AG04449 (cell line): ENCODE measurements at places on chromosomes 5 and 9.

GRCh38 chr9:26221290-26221689 lies 543.0 kb upstream of the TUSC1 start:
- DNase-seq: no peak

DNA sequence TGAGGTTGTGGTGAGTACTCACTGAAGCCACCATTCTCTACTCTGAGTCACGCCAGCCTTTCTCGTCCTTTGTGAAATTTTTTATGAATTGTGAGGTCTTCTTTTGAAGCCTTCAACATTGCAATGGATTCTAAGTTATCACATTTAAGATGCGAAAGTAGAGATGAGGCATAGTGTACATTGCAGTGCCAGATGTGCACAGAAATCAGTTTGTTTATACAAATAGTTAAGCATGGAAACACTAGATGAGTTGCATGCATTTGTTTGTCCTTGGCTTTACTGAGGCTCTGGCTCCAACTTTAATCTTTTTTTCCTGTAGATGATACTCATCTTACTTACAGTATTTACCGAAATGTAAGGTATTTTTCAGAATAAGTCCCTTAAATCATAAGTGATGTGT lies 453.7 kb upstream of the RIOK2 start:
- DNase-seq: no peak

GRCh38 chr9:120307599-120307998 lies 272.4 kb downstream of the CDK5RAP2 start:
- no peak for DNase-seq

DNA sequence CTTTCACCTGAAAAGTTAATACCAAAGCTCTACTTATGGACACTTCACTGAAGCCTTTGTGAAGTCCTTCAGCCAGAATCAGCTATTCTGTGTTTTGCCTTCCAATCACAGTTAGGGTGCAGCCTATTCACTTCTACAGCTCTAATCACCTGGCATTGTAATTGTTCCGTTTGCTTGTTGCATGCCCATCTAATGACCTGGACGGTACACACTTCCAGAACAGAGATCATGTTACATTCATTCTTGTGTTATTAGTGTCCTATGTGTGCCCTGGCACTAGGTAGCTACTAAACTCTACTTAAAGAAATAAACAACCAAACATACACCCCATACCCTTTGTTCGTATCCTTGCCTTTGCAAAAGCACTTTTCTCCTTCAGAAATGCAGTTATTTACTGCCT lies 1162.9 kb upstream of the WWC1 start:
- DNase-seq: no peak

DNA sequence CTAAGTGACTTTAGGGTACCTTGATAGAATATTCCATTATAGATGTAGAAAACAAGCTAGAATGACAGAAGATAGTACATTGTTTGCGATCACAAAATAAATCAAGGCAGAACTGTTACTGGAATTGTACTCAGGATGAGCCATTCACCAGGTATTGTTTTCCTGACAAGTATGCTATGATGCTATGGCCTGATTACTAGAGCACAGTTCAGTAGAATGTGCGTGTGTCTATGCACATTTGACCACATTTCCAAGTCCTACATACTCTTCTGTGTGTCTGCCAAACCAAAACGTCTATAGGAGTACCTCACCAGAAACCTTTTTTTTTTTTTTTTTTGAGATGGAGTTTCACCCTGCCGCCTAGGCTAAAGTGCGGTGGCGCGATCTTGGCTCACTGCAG lies 43.3 kb upstream of the CDC42SE2 start:
- DNase-seq: no peak

GRCh38 chr9:113228130-113228665 lies 6.9 kb downstream of the SLC31A1 start:
- no peak for DNase-seq

DNA sequence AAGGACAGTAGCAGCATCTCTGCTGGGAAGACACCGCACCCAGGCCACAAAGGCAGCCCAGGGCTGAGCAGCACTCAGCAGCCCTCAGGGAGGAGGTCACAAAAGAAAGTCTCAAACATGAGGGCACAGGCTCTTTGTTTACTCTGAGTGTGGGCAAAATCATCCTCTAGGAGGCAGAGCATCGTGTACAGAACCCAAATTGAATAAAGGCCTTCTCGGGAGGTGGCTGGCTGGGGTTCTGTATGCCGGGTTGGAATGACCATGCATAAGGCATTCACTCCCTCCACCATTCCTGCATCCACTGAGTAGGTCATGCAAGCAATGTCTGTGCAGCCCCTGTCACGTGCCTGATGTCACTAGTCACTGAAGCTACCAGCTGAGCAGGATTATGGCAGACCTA lies 412.8 kb downstream of the SPOCK1 start:
- no peak for DNase-seq

GRCh38 chr5:83724001-83724400 lies 3.3 kb upstream of the HAPLN1 start:
- DNase-seq: no peak

- no peak for DNase-seq
Measured at GRCh38 chr5:173018358-173018757, 34.8 kb downstream of the ATP6V0E1 start.

- no peak for DNase-seq
Measured at GRCh38 chr5:54518818-54519508, 1.4 kb downstream of the SNX18 start.

DNA sequence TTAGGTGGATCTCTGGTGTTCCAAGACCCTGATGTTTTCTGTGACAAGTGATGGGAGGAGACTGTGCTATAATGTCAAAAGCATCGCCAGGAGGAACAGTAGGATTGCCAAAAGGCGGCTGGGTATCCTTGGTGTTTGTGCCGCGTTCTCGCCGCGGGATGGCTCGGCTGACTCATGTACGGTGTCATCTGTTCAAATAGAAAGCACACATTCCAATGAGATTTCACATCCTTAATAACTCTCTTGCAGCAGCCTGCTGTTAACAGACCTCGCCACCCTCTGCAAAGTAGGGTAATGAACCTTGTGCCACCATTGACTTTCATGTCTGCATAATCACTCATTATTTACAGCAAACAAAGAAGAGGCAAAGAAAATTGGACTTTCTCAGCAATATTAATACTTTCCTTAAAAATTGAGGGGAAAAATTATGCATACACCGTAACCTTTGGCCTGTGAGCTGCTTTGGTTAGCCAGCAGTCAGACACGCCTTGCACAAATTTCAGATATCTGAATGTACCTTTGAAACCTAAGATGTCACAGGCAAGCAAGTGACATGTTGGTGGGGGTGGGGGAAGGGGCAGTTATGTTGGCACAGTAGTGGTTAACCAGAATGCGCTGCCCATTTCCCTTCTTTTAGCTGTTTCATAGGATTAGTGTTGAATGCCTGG lies 289.4 kb downstream of the EFNA5 start:
- peak; percentile 40 for DNase-seq

GRCh38 chr5:114419959-114420358 lies 58.1 kb downstream of the KCNN2 start:
- DNase-seq: peak; percentile 75

DNA sequence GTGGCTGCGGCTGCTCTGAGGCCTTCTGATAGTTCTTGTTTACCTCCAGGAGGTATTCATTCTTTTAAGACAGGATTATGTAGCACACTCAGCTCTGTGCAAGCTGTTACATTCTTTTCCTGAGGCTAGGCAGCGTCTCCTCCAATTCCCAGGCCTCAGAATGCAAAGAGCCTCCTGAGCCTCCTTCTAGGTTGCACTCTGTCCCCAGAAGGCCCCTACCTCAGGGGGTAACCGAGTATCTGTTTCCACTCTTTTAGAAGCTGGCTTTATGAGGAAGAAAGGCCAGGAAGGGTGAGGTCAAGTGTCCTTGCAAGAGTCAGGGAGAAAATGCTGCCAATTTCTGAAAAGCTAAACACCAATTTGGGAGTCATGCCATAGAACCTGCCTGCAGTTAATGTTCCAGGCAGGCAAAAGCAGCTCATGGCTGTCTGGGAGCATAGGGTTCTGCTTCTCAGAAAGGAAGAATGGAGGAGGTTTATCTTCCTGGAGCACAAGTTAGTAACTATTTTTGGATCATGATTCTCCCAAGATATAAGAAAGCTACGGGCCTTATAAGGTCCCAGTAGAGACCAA lies 178.9 kb downstream of the SEMA6A start:
- no peak for DNase-seq

- DNase-seq: no peak
Measured at GRCh38 chr5:148186248-148187003, 16.4 kb upstream of the SPINK6 start.

- no peak for DNase-seq
Measured at GRCh38 chr9:136671646-136672430, 9.1 kb downstream of the EGFL7 start.

- DNase-seq: no peak
Measured at GRCh38 chr5:107969847-107970246, 299.1 kb upstream of the EFNA5 start.

DNA sequence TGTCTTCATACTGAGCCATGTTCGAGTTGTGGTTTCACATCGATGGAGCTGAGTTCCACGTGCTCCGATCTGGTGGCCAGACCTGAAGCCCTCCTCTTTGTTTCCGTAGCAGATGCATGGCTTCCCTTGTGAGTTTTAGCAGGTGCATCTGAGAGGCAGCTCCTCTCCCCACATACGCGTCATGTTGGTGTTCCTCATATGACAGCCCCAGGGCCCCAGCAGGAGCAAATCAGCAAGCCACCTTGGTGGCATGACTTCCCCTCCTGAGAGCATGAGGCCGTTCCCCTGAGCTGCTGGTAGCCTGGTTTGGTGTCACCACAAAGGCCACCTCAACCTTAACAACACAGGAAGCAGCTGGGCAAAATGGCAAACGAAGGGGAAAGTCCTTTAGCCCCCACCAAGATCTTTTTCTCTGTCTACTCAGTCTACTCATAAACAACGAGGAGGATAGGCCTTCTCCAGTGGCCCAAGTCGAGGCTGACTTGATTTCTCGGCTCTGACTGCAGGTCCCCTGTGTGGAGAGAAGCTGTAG lies 5.9 kb downstream of the CYFIP2 start:
- DNase-seq: no peak
